ENCODE measurements at places on chromosomes 6 and 20. TPM values are rescaled to one million over a fixed set of nuclear protein-coding genes. Genes with fewer than 3 reads are reported as not detected.

- DNase-seq: no peak
Measured at GRCh38 chr6:159999240-159999671, 30.4 kb downstream of the IGF2R start.

DNA sequence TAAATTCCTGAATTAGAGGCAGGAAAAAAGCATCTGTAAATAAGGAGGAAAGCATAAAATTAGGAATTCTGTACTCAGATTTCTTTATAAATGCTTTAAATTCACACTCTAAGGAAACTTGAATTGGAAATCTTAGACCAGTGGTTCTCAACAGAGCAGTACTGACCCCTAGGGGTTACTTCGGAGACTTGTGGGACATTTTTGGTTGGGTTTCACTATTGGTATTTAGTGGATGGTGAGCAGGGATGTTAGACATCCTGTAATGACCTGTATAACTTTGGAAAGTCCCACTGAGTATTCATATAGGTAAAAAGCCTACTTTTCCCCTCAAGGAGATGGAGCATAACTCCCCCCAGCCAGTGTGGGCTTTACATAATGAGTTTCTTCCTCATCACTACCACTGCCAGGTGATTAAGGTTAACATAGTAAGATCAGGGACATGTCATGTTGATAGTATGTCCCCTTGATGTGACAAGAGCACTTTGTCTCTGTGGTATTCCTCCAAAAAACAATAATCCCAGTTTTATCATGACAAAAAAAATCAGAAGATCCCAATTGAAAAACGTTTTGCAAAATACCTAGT, 31.0 kb downstream of the GLO1 start:
- peak; percentile 38 for DNase-seq

DNA sequence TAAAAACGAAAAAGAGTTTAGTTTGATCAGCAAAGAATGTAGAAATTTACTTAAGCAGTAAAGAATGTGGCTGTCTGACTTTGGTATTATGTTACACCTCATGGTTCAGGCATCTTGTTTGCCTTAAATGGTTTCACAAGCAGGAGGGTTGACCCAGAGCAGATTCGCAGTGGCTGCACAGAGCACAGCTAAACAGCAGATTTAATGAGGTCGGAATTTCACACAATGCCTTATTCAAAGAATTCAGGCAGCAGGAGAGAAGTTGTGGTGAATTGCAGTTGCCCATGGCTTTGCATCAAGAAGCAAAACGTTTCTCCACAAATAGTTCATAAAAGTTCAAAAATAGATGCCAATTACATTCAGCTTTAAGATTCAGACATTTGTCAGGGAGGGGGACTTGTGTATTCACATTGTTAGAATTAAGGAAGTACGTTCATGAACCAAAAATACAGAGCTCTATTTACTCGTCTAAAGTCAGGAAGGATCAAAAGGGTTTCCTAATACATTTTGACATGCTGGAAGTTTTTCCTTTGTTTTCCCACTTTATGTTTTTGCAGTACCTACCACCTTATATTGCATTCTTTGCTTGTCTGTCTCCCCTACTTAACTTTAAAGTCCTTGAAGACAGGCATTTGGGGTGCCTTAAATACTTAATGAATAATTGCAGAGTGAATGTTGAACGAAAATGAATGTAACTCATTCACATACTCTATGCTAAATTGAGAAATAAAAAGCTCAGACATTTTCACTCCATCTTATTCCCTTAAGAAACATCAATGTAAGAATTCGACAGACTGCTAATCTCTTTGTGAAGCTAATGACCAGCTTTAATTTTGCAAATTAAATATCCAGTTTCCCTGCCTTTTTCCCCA, 1163.6 kb upstream of the CITED2 start:
- DNase-seq: no peak

GRCh38 chr20:3328501-3328900, 79.0 kb downstream of the DNAAF9 start:
- DNase-seq: no peak

DNA sequence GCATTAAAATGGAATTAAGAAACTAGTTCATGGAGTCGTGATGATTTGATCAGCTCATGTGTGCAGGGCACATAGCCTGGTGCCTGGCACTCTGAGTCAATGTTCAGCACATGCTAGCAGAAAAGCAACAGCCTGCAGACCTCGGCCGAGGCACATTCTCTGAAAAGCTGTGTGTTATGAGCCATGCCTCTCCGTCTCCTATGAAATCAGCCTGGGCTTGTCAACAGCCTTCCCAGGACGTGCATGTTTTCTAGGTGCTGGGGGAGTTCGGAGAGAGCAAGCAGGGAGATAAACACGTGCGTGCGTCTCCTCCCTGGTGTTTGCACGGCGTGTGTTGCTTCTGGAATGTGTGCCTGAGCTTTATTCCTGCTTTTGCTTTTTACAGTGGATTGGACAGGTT, 207.8 kb upstream of the KCNG1 start:
- DNase-seq: no peak

DNA sequence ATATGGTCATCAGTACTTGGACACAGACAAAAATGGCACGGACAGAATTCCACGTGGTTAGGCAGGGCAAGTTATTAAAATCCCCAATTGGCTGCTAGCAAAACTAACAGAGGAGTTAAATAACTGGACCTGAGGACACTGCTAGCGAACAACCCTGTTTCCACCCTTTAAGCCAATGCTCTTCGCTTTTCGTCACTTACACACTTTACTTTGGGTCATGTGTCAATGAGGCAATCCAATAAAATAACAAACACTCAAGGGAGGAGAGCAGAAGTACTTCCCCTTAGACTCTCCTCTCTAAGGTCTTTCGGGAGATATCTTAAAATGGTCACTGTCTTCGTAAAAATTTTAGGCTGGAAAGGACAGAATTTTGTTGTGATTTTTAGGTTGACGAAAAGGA, 68.6 kb downstream of the LCA5 start:
- no peak for DNase-seq

DNA sequence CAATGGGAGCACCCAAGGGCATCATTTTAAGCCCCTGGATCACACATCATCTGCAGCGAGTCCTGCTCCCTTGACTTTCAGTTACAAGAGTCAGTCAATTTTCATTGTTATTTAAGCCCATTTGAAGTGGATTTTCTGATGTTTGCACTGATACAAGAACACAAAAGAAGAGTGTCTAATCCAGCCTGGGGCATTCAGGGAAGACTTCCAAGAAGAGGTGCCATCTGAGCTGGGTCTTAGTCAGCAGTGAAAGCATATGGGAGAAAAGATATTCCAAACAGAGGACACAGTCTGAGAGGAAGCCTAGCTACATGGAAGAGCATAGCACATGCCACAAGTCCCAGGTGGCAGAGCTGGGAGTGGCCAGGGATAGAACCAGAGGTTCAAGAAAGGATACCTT, 10.4 kb upstream of the FOXP4 start:
- DNase-seq: no peak

GRCh38 chr20:10843146-10843711, 169.4 kb upstream of the JAG1 start:
- DNase-seq: no peak

- no peak for DNase-seq
Measured at GRCh38 chr20:54407459-54407858, 67.9 kb upstream of the DOK5 start.

The NKX2-4 gene
- total RNA-seq: not detected

The POM121L2 gene
- total RNA-seq: not detected

The KIAA1755 gene
- total RNA-seq: not detected

The NR2E1 gene
- total RNA-seq: not detected

The TREM1 gene
- not detected for total RNA-seq

The RGS17 gene
- not detected for total RNA-seq

The PSORS1C2 gene
- total RNA-seq: not detected

The TMEM244 gene
- total RNA-seq: not detected

The PABPC1L gene
- 93.8 TPM for total RNA-seq
